ENCODE measurements at places on chromosomes 11 and 22.
A peak's percentile ranks its signal among the peaks of the same experiment; 100 is the strongest.

DNA sequence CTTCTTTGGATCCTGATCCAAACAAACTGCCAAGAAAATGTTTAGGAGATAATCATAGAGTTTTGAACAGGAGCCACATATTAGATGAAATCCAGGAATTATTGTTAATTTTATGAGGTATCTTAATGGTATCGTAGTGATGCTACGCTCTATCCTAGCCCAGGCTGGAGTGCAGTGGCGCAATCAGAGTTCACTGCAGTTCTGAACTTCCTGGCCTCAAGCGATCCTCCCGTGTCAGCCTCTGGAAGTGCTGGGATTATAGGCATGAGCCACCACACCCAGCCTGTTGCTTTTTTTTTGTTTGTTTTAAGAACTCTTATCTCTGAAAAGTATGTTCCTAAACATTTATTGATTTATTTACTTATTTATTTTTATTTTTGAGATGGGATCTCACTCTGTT, 2.4 kb downstream of the GSTT4 start:
- DNase-seq, result no peak

DNA sequence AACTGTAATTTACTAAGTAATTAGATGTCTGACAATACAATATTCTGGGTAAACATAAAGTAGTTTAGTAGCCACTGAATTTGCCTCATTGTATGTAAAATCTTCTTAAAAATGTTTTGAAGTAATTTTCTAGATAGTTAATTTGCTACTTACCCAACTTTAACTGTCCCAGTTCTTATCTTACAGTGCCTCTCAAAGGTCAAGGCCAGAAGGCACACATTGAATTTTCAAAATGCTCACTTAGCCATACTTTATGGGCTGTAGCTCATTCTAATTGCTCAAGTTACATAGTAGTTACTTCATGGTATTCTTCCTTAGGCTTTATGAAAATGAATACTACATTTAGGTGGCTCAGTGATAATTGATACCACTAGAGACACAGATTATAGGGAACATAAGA, 666.6 kb downstream of the CNTN5 start:
- DNase-seq, result no peak

DNA sequence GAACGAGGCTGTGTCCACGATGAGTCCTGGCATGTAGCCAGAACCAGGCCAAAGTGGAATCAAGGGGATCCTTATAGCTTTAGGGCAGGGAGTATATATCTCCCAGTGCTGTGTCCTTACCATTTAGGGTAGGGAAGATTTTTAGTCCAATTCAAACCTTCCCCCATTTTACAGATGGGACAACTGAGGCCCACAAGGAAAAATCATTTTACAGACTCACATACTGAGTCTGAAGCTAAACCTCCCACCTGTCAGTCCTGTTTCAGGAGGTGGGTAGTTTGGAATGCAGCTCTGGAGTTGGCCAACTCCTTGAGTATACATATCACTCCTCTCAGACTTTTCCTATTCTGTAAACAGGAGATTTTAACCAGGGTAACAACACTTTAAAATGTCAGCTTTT, 33.1 kb upstream of the TFIP11 start:
- no peak for DNase-seq

GRCh38 chr11:8098879-8099278, 17.9 kb downstream of the TUB start:
- DNase-seq, result peak; percentile 49

GRCh38 chr11:96254087-96254486, 88.9 kb downstream of the MAML2 start:
- peak; percentile 75 for DNase-seq

DNA sequence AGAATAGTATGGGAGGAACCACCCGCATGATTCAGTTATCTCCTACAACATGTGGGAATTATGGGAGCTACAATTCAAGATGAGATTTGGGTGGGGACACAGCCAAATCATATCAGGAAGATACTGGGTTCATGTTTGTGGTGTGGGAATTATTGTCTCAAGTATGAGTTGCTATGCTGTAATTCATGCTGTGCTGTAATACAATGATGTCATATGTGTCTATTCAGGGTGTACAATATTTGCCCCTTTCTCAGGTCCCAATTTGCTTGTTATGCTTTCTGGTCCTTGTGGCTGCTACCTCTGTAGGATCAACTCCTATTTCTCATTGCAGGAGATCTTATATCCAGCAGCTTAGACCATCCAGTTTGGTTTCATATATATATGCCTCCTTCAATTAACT, 52.2 kb upstream of the ARHGAP20 start:
- no peak for DNase-seq

- DNase-seq, result no peak
Measured at GRCh38 chr11:75152090-75152489, 1.2 kb downstream of the SLCO2B1 start.

DNA sequence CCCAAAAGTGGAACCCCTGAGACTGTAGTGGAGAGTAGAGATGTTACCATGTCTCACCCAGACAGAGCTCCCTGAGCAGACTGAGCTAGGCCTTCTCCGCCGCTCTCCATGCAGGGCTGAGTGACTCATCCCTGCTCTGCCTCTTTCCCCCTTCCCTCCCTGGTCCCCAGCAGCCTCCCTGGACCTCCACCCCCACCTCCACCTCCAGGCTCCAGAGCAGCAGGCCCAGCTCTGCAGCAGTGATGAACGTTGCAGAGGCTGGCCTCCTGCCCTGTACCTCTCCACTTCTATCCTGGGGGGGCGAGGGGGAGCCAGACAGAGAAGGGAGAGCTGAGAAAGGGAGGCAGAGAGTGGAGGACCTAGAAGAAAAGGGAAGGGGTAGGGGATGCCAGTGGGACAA, 19.3 kb upstream of the ARAP1 start:
- DNase-seq, result peak; percentile 85

DNA sequence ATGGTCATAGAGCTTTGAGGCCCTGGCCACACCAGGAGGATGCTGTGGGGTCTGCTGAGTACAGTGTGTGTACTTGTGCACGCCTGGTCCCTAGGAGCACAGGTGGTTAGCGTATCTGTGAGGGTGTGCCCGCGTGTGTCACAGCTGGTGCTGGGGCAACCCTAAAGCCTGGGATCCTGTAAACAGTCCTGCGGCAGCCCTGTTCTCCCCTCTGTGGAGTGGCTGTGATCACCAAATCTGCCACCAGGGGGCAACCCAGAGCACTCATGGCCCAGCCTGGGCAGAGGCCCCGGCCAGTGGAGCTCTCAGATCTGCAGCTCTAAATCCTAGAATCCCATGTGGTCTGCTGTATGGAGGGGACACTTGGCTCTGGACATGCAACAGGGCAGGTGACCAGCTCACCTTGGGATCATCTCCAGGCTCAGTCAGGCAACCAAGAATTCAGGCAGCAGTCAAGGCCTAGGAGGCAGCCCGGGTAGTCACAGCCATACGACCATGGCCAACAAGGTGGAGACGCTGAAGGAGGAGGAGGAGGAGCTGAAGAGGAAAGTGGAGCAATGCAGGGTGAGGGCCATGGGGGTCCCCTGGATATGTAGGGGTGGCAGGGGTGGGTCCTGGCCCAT, 3.9 kb downstream of the SH3BP1 start:
- peak; percentile 59 for DNase-seq

Measured in fibroblast of skin of right biceps (primary cell).